ENCODE measurements at places on chromosomes 6 and 20.
A peak's percentile ranks its signal among the peaks of the same experiment; 100 is the strongest.

- DNase-seq = no peak
Measured at GRCh38 chr6:159117046-159117445, 52.2 kb upstream of the FNDC1 start.

GRCh38 chr6:129208415-129209034 is 325.6 kb downstream of the LAMA2 start:
- DNase-seq = no peak

DNA sequence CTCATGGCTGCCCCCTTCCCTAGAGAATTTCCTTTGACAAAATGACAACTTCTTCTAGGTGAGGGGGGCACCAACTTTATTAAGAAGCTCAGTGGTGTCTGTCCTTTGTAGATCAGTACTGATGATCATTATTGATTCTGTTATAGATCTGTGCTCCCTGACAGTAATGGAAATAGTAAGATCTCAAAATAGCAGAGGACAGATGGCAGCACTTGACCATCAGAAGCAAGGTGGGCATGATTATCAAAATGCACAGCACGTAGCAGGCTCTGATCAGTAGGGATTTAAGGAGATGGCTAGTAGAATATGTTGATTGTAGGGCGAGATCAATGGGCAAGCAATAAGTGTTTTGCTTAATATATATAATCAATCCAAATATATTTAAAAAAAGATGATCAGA is 208.6 kb upstream of the HDDC2 start:
- DNase-seq = no peak

GRCh38 chr20:10789386-10789785 is 115.6 kb upstream of the JAG1 start:
- no peak for DNase-seq

DNA sequence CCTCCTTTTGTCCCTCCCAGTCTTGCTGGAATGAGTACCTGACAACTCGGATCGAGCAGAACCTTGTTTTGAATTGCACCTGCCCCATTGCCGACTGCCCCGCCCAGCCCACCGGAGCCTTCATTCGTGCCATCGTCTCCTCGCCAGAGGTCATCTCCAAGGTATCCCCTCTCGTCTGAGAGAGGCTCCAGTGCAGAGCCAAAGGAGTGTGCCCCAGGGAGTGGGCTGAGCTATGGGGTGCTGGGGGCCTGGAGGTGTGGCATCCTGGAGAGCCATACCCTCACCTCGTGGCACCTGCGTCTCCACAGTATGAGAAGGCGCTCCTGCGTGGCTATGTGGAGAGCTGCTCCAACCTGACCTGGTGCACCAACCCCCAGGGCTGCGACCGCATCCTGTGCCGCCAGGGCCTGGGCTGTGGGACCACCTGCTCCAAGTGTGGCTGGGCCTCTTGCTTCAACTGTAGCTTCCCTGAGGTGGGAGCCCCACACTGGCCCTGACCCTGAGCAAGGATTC is 8.8 kb downstream of the DNPH1 start:
- DNase-seq = no peak

GRCh38 chr20:46232539-46232938 is 75.8 kb downstream of the CDH22 start:
- no peak for DNase-seq

- no peak for DNase-seq
Measured at GRCh38 chr6:111806165-111806547, 67.1 kb downstream of the FYN start.

- peak; percentile 61 for DNase-seq
Measured at GRCh38 chr6:123804014-123804786, 535 bp downstream of the NKAIN2 start.

- DNase-seq = no peak
Measured at GRCh38 chr6:11258260-11259237, 26.1 kb upstream of the NEDD9 start.

GRCh38 chr6:66376001-66376400 is 669.0 kb upstream of the EYS start:
- DNase-seq = no peak

GRCh38 chr6:75199889-75200288 is 6.0 kb downstream of the COL12A1 start:
- no peak for DNase-seq

GRCh38 chr20:46307139-46307998 is 929 bp downstream of the CDH22 start:
- DNase-seq = peak; percentile 8

GRCh38 chr6:257031-257725 is 35.1 kb upstream of the DUSP22 start:
- DNase-seq = no peak

GRCh38 chr6:82017288-82017687 is 230.3 kb downstream of the IBTK start:
- DNase-seq = no peak

DNA sequence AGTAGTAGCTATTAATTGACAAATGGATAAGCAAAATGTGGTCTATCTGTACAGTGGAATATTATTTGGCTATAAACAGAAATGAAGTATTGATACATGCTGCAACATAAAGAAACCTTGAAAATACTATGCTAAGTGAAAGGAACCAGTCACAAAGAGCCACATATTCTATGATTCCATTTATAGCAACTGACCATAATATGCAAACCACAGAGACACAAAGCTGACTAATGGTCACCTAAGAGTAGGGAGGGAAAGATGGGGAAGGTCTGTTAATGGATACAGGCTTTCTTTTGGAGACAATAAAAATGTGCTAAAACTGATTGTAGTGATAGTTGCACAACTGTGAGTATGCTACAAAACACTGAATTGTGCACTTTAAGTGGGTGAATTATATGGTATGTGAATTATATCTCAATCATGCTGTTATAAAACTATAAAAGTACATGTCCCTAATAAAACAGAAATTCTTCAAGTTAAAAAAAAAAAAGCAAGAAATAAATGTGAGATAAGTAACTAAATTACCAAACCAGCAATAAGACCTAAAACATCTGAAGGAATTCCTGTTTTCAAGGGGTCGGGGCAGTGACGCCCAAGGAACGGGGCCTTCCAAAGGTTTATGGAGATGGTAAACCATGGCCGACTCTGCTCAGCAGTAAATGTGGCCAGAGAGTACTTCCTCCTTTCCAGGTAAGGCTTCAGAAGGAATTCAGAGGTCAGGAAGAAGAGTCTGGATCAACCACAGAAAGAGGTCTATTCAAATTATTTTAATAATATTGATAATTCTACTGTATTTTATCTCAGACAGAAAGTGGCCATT is 75.4 kb downstream of the ARHGAP18 start:
- no peak for DNase-seq

- DNase-seq = no peak
Measured at GRCh38 chr20:23889775-23890187, 10.2 kb upstream of the CST5 start.

GRCh38 chr6:85749236-85749635 is 106.5 kb upstream of the SYNCRIP start:
- DNase-seq = no peak

Data from NCI-H1436 treated with DMSO at 0.1 percent for 48 hours (cell line).